Activated CD4-positive, CD25-positive, alpha-beta regulatory T cell treated with anti-CD3 and anti-CD28 coated beads, Interleukin-2, amount 50 U/mL, for 16 hours (primary cell): ENCODE measurements at places on chromosomes 12 and 14.

- no peak for DNase-seq
Measured at GRCh38 chr14:61266436-61266835, 14.7 kb downstream of the TMEM30B start.

GRCh38 chr12:94047781-94048567 is 100.4 kb upstream of the PLXNC1 start:
- DNase-seq: no peak

GRCh38 chr12:44019118-44019517 is 183.2 kb downstream of the TMEM117 start:
- no peak for DNase-seq

DNA sequence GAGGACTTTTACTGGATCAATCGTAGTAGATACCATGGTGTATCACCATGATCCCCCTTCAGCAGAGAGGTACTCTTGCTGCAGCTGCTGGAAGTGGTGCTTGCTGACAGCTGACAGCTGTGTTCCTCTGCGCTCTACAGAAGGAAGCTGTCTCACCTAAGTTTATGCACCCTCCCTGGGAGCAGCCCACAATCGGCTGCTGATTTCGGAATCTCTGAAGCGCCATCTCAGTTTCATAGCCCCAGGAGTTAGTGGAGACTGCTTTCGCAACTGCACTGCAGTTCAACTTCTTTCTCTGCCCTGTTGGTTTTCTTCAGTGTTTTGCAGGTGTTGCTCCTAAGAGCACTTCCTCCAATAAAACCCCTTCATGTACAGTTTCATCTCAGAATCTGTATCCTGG is 237.9 kb downstream of the PAWR start:
- no peak for DNase-seq

DNA sequence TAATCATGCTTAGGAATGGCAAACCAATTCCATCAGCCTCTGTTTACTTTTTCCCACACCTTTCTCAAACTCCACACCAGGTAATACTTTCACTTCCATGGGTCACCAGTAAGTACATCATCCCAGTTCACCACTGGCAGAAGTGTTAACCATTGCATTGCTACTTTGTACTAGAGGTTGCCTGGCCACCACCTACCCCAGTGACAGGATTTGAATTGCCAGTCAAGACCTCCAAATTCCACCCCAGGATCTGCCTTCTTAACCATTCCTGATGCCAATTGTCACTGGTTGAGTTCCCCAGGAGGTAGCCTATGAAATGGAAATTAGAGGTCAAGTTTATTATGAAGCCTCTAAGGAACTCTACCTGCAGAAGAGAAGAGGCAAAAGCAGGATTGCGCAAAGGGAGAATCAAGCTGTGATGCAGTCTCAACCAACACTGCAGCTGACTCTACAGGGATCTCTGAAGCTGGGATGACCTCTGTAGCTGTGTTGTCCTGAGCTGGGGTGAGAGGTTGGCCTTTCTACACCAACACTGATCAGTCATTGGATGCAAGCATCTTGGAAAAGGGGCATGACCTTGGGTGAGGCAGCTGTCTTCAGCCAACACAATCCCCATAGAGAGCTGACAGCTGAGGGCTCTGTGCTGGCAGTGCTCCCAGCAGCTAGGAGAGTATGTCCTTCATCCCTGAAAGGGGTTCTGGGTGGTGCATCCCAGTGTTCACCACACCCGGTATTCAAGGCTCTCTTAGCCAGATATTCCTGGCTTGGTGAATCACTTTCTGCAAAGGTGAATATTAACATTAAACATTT is 37.0 kb upstream of the HMGA2 start:
- no peak for DNase-seq

GRCh38 chr12:127621366-127621765 is 645.6 kb upstream of the TMEM132C start:
- no peak for DNase-seq

GRCh38 chr14:29584992-29585391 is 342.7 kb downstream of the PRKD1 start:
- DNase-seq: no peak

- no peak for DNase-seq
Measured at GRCh38 chr12:75585330-75585729, 73.9 kb upstream of the KRR1 start.

GRCh38 chr14:95337041-95337595 is 17.4 kb upstream of the CLMN start:
- no peak for DNase-seq

GRCh38 chr14:36223558-36223957 is 47.0 kb upstream of the PTCSC3 start:
- DNase-seq: no peak

GRCh38 chr14:67551940-67552339 is 18.9 kb downstream of the PLEKHH1 start:
- no peak for DNase-seq

DNA sequence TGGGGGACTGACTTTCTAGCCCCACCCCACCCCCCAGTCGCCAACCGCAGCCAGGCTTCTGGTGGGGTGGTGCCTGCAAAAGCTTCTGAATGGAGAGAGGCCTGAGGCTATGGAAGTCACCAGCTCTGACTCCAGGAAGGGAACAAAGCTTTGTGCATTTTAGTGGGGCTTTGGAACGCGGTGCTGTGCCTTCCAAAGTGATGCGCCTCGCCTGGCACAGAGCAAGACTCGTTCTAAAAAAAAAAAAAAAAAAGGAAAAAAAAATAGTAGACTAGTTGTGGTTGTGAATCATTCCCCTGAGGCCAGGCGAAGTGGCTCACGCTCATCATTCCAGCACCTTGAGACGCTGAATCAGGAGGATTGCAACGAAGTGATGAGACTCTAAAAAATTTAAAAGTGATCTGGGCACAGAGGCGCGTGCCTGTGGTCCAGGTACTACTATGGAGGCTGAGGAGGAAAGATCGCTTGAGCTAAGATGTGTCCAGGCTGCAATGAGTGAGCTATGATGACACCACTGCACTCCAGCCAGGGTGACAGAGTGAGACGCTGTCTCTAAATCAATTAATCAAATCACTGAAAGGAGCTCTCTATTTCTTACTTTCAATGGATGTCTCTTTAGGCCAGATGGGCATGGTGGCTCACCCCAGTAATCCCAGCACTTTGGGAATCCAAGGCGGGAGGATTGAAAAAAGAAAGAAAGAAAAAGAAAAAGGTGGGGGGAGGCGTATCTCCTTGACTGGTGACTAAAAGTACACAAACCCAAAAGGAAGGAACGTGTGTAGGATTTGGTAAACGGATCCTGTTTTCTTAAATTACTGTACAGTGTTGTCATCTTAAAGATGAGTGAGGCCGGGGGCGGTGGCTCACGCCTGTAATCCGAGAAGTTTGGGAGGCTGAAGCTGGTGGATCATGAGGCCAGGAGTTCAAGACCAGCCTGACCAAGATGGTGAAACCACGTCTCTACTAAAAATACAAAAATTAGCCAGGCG is 259.6 kb upstream of the ALG10B start:
- no peak for DNase-seq

DNA sequence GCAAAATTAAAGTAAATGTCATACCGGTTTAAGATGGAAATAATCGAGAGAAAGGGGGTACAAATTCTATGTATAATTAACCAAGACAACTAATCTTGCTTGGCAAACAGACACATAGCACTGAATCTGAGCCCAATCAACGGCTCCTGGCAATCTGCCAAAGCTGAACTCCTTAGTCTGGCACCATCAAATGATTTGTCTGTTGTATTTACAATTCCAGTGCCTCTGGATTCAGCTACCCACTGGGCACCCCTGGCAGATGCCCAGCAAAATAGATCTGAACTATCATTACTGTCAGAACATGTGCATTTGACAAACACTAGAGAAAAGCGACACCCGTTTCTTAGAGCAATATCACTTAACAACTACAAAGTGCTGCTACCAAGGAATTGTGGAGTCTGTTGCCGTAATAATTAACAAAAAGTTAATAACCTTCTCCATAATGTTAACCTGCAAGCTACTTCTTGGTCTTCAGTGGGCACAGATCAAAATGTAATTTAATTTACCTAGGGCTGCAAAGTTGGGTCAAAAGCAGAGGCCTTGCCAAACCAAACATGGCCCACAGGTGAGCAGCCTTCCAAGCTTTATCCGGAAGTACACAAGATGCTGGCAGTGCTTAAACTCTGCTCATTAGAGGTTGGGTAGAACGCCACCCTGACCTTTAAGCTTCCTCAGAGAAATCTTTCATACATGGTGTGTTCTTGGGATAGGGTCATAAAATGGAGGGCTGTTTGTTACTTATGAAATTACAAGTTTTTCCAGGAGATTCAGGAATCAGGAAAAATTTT is 7.6 kb downstream of the EGLN3 start:
- no peak for DNase-seq

- no peak for DNase-seq
Measured at GRCh38 chr12:119075918-119076317, 94.6 kb downstream of the SRRM4 start.
